Left cardiac atrium (tissue), 4 donors: ENCODE measurements at places on chromosomes 13 and 19. TPM values are rescaled to one million over a fixed set of nuclear protein-coding genes. Genes with fewer than 3 reads are reported as not detected.

- DNase-seq, result no peak
Observed at GRCh38 chr19:32908641-32909190, 39.1 kb upstream of the SLC7A9 start.

DNA sequence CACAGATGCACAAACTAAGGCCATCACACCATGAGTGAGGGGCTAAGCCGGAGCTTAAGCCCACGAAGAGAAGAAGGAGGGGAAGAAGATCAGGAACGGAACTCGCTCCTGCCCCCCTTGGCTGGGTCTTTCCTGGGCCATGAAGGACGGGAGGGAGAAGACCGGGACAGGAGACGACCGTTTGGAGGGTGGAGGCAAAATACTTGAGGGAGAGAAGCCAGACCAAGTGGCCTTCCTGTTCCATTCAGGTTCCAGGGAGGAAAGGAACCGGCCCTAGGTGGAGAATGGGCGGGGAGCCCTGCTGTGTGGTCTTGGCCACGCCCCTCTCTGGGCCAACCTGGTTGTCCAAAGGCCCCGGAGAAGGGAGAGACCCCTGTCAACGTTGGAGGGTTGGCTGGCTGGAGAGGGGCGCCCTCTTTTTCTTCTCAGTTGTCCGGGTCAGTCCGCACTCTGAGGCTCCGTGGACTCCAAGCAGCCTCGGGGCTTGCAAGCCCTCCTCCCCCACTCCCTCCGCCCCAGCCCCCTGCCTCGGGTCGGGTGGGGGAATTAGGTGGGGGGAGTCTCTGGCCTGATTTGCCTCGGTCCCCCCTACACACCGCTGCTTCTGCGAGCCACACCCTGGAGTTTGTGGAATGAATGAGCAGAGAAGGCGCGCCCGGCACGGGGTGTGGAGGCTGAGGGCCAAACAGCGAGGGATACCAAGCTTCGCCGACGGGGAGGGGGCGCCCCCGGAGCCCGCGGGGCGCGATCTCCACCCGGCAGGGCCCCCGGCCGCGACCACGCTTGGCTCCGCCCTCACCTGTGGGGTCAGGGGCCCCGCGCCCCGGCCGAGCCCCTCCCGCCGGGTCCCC, 757 bp downstream of the FBN3 start:
- DNase-seq, result no peak

- no peak for DNase-seq
Observed at GRCh38 chr13:35920816-35921215, 210.4 kb downstream of the DCLK1 start.

DNA sequence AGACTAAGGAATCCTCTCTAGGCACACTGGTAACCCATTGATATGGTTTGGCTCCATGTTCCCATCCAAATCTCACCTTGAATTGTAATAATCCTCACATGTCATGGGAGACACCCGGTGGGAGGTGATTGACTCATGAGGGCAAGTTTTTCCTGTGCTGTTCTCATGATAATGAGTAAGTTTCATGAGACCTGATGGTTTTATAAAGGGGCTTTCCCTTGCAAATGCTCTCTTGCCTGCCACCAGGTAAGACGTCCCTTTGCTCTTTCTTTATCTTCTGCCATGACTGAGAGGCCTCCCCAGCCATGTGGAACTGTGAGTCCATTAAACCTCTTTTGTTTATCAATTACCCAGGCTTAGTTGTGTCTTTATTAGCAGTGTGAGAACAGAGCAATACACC, 81.4 kb upstream of the GPC6 start:
- DNase-seq, result no peak

DNA sequence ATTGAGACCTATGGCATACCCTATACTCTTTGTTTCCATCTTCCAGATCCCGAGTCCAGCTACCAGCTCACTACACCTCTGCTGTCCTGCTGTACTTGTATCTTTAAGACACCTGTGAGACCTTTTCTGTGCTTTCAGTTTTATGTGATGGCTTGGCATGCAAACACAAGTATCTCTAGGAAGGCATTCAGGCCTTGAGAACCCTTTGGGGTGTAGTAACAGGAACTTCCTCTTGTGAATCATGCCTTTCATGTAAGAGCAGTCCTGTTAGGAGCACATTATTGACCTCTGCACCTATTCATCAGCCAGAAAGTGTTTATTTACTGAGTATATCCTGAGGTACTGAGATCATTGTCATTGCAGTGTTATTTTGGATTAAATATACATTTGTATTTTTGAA, 87.0 kb upstream of the HTR2A start:
- DNase-seq, result no peak

- no peak for DNase-seq
Observed at GRCh38 chr19:3612901-3613741, 6.4 kb upstream of the TBXA2R start.

DNA sequence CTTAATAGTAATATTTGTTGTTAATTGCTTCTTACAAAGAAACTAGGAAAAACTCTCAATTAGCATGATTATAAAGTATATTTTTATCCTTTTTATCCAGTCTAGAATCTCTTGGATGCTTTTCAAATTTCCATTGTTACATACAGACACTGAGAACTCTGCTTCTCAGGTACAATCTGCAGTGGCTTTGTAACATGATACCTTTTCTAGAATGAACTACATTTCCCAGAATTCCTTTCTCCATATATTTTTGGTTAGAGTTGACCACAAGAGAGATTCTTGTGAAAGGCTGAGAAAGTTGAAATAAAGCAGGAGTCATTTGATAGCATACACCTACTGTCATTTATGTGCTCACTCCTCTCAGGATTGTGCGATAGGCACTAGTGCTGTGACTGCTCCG, 148.6 kb downstream of the SLITRK6 start:
- DNase-seq, result no peak

- no peak for DNase-seq
Observed at GRCh38 chr19:34832581-34833112, 59.6 kb upstream of the ZNF599 start.

DNA sequence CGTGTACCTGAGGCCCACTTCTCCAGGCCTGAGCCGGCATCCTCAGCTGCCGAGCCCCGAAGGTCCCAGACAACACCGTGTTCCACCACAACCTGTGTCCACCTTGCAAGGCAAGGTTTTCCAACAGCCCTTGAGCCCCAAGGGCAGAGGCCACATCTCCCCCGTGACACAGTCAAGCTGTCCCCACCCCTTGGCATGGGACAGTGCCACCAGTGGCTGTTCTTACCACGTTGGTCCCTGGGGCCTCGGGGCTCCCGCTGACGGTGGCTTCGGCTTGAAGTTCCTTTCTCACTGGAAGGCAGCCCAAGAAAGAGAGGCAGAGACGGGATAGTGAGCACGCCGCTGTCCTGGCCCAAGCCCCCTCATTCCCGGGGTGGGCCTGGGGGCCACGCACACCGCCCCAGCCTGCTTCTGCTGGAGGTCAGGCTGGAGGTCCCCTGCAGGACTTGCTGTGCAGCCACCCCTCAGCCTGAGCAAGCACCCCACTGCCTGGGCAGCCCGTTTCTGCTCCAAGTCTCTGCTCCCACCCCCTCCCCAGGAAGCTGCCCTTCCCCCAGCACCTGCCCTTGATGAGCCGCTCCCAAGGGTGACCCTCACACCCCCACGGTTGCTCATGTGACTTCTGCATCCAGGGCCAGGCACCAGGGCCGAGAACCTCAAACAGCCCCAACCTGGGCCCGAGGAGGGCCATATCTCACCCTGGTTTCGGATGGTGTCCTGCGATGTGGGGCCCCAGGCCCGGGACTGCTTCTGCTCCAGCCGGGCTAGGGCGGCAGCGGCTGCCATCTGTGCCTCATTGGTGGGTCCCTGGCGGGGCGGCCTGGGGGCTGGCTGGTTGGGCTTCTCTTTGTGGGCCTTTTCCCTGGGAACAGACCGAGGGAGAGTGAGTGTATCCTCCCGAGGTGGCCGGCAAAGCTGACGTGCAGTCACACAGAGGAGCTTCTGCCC, 4.1 kb downstream of the UBXN6 start:
- DNase-seq, result no peak

GRCh38 chr13:111390522-111391270, 70.3 kb downstream of the TEX29 start:
- DNase-seq, result no peak

- DNase-seq, result no peak
Observed at GRCh38 chr13:73703606-73704005, 430.6 kb downstream of the KLF12 start.

- DNase-seq, result no peak
Observed at GRCh38 chr13:112733661-112734379, 44.0 kb downstream of the ATP11A start.

DNA sequence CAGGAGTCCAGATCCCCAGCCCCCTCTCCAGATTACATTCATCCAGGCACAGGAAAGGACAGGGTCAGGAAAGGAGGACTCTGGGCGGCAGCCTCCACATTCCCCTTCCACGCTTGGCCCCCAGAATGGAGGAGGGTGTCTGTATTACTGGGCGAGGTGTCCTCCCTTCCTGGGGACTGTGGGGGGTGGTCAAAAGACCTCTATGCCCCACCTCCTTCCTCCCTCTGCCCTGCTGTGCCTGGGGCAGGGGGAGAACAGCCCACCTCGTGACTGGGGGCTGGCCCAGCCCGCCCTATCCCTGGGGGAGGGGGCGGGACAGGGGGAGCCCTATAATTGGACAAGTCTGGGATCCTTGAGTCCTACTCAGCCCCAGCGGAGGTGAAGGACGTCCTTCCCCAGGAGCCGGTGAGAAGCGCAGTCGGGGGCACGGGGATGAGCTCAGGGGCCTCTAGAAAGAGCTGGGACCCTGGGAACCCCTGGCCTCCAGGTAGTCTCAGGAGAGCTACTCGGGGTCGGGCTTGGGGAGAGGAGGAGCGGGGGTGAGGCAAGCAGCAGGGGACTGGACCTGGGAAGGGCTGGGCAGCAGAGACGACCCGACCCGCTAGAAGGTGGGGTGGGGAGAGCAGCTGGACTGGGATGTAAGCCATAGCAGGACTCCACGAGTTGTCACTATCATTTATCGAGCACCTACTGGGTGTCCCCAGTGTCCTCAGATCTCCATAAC, at the start of gene APOE:
TSS of gene APOE (plus strand) at position 360 of the 724 bp plus-strand sequence. CDS start 829 bp downstream, outside the sequence.
- DNase-seq, result no peak

DNA sequence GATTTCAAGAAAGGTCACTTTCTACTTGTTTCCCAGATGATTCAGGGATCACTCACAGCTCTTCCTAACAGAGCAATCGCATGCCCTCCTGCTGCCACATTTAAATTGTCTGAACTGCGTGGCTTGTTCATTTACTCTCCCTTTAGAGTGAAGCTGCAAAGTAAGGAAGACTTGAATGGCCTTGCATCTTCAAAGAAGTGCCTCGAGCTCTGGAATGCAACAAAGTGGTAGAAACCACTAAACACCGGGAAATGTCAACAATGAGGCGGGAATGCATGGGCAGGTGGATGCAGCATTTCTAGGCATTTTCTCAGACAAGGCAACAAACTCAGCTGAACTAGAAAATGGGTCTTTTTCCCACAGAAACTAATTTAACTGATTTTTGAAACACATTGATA, 10.3 kb upstream of the DACH1 start:
- DNase-seq, result no peak

DNA sequence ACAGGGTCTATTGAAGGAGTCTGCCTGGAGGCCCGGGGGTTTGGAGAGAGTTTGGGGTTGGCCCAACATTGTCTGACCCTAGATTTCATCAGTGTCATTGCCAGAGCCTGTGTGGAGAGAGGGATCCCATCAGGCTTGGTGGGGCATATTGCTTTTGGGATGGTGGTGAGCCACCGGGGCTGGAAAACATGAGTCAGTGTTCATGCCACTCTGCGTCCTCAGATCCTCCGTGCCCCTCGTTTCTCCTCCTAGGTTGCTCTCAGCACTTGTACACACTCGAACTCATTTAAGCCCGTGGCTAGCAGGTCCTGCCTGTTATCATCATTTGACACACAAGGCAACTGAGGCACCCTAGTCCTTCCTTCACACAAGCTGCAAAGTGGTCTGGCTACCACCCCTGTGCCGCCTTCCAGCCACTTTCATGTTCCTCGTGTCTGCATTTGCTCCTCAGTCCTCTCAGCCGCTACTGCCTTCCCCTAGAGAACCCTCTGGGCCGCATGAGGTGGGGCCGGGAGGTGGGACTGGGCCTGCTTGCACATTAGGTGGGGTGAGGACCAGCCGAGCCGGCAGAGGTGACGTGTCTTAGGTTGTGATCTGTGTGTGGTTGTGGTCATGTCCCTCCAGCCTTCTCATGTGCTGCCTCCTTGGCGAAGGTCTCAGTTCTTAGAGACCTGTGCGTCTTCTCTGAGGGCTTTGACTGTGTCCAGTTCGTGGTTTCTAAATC, 3.6 kb downstream of the NACC1 start:
- DNase-seq, result no peak

DNA sequence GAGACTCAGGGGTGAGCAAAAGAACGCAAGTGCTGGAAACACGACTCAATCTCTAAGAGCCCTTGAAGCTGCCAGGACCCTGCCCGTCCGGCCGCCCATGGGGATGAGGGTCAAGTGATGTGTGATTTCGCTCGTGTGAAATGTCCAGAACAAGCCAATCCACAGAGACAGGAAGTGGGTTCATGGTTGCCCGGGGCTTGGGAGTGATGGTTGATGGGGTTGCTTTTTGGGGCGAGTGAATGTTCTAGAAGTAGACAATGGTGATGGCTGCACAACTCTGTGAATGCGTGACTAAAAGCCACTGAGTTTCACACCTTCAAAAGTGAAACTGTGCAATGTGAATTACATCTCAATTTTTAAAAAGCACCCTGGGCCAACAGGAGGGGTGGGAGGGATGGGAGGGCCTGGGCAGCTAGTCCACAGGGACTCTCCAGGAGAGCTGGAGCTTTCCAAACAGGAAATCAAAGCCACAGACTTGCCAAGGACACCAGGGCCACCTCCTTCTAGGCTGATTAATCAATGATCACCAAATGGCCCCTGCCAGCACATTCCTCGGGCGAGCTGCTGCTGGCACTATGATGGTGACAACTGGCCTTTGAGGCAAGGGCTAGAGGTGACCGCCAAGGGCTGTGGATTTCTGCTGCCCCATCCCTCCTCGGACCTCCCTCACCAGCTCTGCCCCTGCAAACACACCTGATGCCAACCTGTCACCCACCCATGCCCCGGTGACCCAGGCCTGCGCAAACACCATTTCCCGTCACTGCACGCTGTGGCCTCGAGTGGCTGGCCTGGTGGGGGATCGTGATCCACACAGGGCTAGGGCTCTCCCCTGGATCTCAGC, 14.0 kb downstream of the DPP9 start:
- no peak for DNase-seq

The TJP3 gene
- not detected for total RNA-seq

The CRTC1 gene
- total RNA-seq, result 11.1 TPM

The CEACAM20 gene
- not detected for total RNA-seq

The KLK3 gene
- not detected for total RNA-seq

The GNG7 gene
- total RNA-seq, result 19.8 TPM

The FFAR3 gene
- 0.18 TPM for total RNA-seq

The NXNL1 gene
- total RNA-seq, result not detected

The PRODH2 gene
- not detected for total RNA-seq

The ZNF829 gene
- total RNA-seq, result 2.9 TPM

The ZNF701 gene
- 18.4 TPM for total RNA-seq

The CEBPA gene
- total RNA-seq, result 41.8 TPM

The VSTM1 gene
- total RNA-seq, result not detected

The CCL25 gene
- total RNA-seq, result not detected

The FUT3 gene
- total RNA-seq, result not detected

The TPP2 gene
- total RNA-seq, result 33.0 TPM
